ENCODE measurements at places on chromosomes 4 and X.

DNA sequence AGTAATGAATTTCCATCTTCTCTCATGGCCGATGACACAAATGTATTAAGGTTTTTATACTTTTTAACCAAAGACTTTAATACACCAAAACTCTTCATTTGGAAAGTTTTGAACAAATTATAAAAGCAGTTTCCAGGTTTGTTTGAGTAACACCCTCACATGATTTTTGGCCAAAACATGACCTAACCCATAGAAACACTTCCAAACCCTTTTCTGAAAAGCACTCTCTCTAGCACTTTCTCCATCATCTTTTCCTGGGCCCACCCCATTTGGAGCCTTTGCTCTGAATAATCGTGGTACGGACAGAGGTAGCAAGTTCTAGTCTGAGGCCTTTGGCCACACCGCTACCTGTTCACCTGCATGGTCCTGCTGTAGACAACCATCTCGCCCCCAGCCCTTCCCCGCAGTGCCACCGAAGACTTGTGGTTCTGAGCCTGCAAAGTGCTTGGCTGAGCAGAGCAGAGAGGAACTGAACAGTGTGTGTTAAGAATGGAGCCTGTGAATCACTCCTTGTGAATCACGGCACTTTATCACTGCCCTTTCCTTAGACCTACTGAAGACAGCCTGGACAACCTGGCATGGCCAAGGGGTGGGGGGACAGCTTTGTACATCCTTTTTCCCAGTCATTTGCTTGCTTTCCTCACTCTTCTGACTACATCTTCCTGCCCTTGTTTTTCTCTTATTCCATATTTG, 181.8 kb downstream of the PTTG2 start:
- DNase-seq: peak; percentile 24

GRCh38 chrX:69614886-69615285, 1.0 kb upstream of the EDA start:
- no peak for DNase-seq

DNA sequence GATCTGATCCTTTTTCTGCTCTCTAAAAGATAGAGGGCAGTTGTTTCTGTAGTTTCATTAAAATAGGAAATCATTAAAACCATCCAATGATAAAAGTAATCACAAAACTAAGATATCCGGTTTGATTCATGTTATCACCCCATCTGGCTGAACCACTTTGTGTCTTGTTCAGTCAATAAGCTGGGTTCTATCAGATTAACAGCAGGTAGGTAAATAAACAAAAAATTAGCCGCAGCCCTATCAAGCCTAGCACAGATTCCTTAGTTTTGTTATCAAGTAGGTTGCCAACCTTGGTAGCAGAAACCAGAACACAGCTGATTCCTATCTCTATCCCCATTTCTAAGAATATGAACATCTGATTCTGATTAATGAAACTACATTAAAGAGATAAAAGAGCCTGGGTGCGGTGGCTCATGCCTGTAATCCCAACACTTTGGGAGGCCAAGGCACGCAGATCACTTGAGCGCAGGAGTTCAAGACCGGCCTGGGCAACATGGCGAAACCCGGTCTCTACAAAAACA, 118.6 kb upstream of the PLAC1 start:
- DNase-seq: no peak

- no peak for DNase-seq
These were observed 23.8 kb downstream of the RAPGEF2 start for GRCh38 chr4:159126716-159127115.

DNA sequence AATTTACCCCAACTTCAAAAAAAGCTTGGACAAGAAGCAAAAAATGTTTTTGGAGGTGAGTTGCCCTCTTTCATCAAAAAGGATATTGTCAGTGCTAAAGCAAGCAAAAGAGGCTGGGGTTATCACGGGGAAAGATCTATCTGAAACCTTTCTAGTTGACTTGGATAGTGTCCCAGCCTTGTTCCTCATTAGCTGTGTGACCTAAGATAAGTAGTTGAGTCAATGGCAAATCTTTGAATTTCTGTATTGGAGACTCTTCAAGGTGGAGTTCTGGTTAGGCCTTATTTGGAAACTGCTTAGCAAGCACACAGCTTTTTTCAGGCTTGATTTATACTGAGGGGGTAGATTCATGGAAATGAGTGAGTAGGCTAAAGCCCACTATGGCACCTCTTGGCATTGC, 271.6 kb downstream of the GRIA3 start:
- DNase-seq: no peak

DNA sequence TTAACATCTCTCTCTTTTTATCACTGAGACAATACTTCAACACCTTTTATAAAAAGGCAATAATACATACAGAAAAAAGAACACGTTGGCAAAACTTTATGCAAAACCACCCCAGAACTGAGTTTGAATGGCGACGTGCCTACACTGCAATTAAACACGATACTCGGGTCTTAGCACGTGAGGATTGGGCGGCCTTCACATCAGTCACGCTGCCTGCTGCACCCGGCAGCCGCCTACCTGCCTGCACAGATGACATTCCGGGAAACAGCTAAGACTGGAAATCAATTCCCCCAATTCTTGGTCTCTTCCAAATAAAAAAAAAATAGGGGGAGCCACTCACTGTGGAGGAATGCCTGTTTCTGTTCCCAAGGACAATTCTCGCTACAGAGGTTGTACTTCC, 68.2 kb downstream of the NYX start:
- no peak for DNase-seq

DNA sequence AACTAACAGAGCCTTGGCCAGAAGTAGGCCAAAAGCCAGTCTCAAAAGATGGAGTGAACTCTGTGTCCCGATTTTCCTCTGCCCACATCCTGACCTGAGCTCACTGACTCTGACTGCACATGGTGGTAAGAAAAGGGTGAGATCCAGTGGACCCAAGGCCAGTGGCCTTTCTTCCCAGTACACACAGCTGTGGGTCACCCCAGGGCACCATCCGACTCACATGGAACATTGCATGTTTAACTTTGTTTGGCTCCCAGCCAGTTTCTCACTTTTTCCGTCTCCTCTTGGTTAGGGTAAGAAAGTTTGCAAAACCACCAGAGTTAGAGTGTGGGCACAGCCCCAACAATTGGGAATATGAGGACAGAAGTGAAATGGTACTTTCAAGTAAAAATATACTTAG, 69.8 kb downstream of the GAB1 start:
- peak; percentile 36 for DNase-seq

- DNase-seq: no peak
These were observed 62.1 kb upstream of the S100G start for GRCh38 chrX:16587836-16588235.

DNA sequence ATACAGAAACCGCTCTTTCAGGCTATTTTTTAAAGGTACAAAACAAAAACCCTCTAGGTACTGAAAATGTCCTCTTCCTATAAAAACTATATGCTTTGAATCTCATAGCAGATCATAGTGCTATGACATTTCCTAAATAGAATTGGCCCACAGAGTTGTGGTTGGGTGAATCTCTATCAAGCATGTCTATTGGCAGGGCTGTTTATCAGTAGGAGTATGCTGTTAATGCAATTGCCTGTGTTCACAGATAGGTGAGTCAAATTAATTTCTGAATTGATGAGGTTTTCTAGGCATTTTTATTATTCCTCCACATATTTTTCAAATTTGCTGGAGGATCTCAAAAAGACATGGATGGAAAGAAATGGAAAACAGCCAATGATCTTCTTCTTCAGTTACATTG, 73.9 kb downstream of the QRFPR start:
- DNase-seq: no peak

- DNase-seq: no peak
These were observed 126.0 kb downstream of the AFAP1 start for GRCh38 chr4:7813674-7814073.

DNA sequence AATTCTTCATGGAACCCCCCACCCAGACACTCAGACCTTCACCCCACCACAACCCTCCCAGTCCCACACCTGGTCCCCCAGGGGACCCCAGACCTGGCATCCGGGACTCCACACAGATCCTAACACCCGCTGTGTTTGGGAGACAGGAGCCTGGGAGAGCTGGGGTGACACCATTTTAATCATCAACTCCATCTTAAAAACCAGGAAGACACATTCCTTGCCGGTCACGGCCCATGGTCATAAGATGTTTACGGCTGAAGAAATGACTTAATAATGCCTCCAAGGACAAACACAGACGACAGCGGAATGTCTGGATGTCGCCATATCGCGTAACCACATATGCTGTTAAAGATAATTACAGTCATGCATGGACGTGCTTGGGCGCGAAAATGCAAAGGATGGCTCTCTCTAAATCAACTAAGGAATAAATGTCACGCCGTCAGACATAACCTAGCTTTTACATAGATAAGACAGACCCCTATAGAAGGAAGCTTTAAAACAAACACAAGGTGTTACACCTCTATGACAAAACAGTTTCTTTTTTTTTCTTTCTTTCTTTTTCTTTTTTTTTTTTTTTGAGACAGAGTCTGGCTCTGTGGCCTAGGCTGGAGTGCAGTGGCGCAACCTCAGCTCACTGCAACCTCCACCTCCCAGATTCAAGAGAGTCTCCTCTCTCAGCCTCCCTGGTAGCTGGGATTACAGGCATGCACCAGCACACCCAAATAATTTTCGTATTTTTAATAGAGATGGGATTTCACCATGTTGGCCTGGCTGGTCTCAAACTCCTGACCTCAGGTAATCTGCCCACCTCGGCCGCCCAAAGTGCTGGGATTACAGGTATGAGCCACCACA, 2.1 kb upstream of the DHRSX start:
- peak; percentile 59 for DNase-seq

DNA sequence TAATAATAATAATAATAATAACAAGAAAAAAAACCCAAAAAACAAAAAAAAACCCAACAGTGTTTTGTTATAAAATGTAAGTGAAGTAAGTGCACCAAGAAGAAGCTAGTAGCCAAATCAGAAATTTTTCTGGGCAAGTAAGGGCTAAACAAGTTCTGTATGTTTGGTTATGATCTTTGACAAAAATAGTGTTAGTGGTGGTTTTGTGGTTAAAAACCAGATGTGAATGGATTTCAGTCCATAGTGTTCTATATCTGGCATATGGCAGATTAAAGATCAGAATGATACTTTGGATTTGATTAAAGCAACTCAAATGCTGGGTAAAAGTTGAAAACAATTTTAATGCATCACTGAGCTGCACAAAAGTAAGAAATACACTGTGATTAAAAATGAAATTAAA, 116.5 kb upstream of the NDST4 start:
- no peak for DNase-seq

DNA sequence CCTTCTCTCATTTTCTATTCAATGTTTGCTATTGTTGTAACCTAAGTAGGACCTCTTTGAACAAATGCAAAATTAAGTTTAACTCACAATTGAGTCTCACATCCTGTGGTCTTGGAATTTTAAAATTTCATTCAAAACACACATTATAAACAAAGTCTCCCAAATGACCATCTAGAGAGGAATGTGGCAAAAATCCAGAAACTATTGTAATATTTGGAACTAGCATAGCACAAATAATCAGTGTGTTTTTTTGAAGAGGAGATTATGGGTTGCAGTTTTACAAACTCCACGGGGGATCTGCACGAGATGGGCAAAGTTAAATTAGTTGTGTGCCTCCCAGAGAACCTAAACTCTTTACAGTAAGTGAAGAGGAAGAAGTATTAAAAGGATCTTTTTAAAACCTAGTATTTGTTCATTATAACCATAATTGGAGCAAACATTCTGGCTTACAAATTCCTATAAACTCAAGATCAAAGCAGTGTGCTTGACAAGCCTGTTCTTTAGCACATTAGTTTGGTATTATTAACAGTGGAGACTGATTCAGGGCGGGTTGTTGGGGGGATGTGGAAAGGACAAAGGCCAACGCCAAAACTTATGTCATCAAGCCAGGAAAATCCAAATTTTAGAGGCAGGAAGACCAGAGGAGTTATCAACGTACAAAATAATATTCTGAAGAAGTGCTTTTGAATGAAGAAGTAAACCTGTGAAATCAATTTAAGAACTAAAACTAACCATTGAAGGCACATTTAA, 22.4 kb upstream of the RBPJ start:
- DNase-seq: no peak

GRCh38 chr4:182369211-182369610, 126.0 kb downstream of the TENM3 start:
- DNase-seq: no peak

DNA sequence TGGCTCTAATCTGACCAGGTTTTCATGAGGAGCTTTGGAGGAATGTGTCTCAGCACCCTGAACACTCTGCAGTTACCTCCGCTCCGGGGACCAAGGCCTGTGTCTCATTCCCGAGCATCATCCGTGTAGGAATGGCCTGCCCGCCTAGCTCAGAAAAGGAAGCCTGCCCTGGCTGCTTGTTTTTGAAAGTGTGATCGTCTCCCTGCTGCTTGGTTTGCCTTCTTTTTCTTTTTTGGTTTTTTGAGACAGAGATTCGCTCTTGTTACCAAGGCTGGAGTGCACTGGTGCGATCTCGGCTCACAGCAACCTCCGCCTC, 73.3 kb downstream of the CRLF2 start:
- no peak for DNase-seq

DNA sequence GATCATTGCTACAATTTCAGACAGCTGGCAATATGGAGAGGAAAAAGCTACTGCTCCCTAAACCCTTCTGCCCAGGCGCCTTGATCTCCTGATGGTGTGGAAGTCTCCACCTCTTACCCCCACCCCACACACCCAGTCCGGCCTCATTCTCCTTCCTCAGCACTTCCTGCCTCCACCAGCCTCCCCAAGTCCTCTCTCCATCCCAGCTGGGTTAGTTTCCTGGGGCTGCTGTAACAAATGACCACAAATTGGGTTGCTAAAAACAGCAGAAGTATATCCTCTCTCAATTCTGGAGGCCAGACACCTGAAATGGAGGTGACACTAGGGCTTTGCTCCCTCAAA, 1.1 kb upstream of the CCNQ start:
- DNase-seq: no peak

DNA sequence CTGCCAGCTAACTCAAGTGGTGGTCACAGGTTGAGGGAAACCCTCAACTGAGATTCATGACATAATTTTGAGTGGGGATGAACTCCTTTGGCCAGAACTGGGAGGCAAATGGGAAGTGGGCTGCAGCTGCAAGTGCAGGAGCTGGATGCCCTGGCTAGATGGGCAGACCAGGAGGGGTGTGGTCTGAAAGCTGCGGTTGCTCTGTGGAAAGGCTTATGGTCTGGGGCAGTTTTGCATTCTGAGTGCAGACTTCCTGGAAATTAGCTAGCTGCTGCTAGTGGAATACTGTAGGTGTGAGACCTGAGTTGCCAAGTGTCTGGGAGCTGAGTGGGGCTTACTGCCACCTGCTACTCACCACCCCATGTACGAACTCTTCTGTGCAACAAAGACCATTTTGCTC, 52.1 kb upstream of the NAP1L2 start:
- no peak for DNase-seq

DNA sequence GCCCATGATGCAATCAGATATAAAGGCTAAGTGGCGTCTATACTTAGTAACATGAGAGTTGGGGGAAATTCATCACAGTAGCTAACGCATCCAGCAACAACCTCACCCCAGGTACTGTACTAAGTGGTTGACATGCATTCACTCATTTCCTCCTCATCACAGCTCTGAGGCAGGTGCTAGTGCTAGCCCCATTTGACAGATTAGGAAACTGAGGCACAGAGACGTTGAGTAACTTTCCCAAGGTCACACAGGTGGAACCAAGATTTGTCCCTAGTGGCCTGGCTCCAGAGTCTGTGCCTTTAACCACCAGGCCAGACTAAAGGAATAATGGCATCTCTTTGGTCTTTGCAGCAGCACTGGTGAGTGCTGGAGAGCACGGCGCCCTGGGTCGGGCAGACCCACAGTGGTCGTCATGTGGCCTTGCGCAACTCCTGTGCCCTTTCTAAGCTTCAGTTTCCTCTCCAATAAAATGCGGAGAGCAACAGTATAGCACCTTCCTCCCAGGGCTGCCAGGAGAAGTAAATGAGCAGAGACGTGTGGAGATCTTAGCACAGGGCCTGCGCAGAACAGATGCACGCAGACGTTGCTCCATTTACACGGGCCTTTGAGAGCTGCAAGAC, 186.4 kb downstream of the BCOR start:
- DNase-seq: no peak

- DNase-seq: peak; percentile 61
These were observed 7.4 kb downstream of the HNRNPH2 start for GRCh38 chrX:101415180-101416145.
